ENCODE measurements at places on chromosomes 4 and X.

DNA sequence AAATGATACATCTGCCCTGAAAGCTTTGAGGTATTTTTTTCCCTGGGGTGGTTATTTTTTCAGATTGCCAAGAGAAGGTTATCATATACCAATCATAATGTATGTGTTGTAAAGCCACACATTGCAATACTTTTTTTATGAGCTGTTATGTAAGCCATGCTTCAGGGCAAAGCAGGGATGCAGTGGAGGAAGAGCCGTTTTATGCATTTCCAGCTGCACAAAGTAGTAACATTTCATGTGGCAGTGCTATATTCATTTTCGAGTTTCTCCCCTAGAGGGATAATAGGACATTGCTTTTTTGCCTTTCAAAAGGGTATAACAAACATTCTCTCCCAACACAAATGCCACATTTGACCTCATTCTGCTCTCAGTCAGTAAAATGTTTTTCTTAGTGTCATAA, 68.5 kb downstream of the GALNT7 start:
- DNase-seq = no peak

DNA sequence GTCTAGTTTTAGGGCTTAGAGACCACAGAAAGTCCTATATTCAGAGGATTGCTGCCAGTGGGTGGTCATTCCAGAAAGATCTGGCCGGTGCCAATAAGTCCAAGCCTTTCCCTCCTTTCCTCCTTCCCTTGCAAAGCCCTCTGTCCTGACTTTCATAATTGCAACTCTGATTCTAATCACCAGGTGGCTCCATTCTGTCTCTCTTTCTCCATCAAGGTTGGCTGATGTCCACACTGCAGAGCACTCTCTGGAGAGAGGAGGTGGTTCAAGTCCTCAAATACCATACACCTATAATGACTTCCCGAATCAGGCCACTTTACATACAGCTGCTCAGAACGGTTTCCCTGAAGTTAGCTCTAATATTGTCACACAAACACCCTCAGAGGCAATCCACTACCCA, 22.4 kb upstream of the ARMCX4 start:
- peak; percentile 0 for DNase-seq

- no peak for DNase-seq
Measured at GRCh38 chr4:172708184-172708583, 460.4 kb upstream of the GALNT7 start.

DNA sequence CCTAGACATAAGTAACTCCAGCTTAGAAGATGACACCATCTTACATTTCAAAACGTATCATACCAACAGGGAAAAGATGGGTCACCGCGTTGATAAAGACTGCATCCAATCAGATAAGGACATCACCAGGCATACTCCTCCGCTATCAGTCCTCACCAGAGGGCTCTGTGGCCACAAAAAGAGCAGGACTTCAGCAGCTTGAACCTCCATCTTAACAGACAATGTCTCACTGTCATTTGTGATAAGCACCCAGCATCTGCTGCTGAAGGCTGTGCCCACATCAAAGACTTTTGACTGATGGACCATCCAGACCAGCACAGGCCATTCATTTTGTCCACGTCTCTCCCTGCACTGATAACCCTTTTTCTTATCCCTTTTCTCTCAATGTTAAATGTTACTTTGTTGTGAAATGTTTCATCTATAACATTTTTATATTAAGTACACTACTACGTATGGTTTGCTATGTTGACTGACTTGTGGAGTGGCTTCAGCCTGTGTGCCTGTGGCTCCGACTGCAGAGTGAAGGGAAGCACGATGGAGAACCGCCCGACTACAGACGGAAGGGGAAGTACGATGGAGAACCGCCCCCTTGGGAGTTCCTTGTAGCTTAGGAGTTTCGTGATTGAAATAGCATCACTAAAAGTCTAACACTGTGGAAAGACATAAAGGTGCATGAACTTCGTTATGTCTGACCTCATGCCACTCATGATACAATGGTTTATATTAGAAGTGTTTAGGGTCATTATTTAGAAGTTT, 595.4 kb upstream of the AGA start:
- no peak for DNase-seq

DNA sequence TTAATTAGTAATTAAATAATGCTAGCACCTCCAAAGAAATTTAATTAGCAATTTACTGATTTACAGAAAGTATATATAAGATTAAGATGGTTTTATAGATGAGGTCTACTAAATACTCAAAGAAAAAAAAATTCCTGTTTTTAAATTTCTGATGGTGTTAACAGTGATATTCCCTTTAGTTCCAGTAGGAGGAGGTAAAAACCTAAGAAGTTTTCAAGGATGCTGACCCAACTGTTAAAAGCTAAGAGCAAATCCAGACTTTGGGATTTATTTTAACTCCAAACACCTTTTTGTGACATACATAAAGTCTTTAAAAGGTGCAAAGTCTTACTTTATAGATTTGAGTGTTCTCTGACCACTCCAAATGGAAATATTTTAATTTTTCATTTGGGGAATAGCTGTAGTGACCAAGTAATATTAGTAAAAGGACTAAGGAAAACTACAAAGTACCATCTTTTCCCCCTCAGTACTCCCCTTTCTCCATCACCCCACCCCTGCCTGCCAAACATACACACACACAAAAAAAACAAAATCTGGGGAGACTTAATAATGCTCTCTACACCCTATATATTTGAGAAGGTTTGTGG, 34.2 kb upstream of the CSN1S1 start:
- DNase-seq = no peak

DNA sequence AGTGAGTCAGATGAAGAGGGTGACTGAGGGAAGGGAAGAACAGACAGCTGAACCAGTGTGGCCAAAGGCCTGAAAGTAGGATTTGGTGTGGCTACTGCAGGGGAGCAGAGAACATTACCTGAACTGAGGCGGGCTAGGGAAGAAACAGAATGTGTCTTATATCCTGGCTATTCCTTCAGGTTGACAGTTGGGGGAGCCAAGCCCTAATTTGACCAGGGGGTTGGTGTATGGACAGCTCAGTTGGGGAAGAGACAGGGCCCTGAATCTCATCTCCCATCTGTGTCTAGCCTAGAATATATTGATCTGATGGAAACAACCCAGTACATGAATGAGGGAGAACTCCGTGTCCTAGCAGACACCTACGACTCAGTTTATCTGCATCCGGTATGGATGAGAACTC, 4.2 kb downstream of the HDAC6 start:
- no peak for DNase-seq

DNA sequence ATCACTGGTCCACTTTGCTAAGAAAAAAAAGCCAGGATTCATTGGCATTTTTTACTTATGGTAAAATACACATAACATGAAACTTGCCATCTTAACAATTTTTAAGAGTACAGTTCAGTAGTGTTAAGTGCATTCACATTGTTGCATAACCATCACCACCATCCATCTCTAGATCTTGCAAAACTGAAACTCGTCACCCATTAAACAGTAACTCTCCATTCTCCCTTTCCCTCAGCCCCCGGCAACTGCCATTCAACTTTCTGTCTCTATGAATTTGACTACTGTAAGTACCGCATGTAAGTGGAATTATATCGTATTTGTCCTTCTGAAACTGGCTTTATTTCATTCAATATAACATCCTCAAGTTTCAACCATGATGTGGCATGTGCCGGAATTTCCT, 56.3 kb upstream of the LNX1 start:
- DNase-seq = no peak

GRCh38 chr4:155530290-155530689, 136.4 kb upstream of the GUCY1A1 start:
- DNase-seq = no peak

DNA sequence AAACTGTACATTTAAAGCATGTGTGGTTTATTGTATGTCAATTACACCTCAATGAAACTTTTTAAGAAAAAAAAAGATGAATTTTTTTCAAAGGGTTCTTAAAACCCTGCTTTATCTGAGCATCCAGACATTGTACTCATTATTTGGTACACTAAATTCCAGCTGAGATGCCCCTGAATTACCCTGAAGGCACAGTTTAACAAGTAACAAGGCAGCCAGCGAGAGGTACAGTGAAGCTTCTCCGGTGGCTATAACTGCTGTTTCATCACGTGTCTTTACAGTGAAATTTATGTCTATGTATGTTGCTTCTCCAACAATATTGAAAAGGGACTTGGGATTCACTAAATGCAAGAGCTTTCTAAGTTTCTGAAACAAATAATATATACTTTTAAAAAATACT, 15.8 kb downstream of the SLC7A11 start:
- DNase-seq = no peak

DNA sequence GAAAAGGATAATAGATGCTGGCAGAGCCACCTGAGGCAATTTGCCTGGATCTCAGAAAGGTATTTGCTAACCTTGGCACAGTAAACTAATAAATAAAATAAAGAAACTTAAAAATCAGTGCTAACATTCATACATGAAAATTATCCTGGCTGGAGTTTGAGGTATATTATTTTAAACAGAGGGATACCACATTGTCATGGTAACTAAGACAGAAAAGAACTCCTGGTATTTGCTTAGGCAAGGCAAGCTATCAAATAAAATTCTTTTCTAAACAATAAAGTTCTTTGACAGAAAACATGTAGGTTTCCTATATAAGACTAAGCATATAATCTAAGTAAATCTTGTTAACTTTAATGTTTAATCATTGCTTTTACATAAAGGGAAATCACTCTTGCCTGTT, 218.8 kb downstream of the MAGEB17 start:
- DNase-seq = no peak

DNA sequence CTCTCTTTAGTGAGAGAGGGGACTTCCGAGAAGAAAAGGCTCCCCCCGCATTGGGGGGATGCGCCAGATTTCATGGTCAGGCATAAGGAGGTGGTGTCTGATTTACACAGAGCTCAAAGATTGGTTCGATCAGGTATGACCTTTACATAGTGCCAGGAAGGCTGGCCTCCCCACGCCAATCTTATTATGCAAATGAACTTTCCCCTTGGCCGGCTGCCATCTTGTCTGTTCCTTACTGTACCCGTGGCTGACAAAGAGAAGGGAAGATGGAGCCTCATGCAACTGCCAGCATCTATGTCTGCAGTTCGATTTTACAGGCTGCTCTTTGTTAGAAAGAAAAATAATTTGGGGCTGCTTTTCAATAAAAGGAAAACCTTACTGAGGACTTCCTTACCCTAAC, 197.2 kb downstream of the GPM6A start:
- DNase-seq = no peak

- DNase-seq = no peak
Measured at GRCh38 chrX:123455693-123456092, 271.6 kb downstream of the GRIA3 start.

- no peak for DNase-seq
Measured at GRCh38 chr4:26964994-26965393, 104.4 kb downstream of the STIM2 start.

DNA sequence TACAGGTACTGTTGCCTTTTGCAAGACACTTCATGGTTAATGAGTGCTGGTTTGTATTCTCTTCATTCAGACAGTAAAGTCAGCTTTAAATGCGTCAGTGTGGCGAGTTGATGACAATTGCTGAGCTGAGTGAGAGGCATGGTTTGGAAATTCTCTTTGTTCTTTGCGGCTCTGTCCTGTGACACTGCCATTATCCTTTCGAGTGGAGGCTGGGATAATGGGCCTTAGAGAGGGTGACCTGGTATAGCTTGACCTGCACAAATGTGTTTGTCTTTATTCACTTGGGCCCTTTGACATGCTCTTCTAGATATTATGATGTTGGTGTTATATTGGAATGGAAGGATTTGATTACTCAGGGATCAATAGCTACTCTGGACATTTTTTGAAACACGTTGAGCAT, 208.5 kb upstream of the FAT1 start:
- no peak for DNase-seq

- no peak for DNase-seq
Measured at GRCh38 chrX:103847174-103847870, 15.3 kb upstream of the RAB9B start.

DNA sequence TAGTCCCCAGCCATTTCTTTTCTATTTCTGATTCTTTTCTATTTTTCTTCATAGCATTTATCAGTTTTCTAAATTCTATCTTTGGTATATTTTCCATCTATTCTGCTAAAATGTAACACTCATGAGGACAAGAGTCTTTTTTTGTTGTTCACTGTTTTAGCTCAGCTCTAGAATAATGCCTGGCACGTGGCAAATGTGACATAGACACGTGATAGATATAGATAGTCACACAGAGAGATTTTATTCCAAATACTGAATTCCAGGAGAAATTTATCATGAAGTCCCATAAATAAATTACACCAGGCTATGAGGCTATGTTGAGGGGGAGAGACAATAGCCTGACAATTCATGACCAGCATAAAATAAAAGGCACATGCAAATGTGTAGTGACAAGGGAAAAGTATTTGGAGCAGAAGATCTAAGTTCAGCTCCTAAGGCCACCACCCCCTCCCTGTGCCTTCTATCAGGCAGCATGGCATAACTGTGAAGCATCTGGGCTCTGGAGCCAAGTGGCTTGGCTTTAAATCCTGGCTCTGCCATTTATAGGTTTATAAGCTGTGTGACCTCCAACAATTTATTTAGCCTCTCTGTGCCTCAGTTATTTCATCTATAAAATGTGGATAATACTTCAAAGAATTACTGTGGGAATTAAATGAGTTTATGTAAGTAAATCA, 25.7 kb upstream of the PPARGC1A start:
- DNase-seq = no peak

GRCh38 chrX:119990556-119991004, 47.0 kb upstream of the NKAP start:
- DNase-seq = no peak

DNA sequence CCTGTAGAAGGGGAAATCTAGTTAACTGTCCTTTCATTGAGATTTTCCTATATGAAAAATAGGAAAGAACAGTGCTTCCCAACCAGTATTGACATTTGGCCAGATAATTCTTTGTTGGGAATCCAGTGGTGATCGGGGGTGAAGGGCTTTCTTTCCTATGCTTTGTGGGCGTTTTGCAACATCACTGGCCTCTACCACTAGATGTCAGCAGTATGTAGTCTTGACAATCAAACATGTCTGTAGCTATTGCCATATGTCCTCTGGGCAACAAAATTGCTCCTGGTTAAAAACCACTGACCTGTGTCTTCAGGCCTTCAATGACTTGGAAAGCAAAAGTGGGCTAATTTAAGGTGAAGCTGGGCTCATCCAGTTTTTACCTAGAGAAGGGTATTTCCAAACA, 658.5 kb downstream of the DACH2 start:
- DNase-seq = no peak

GRCh38 chrX:3299636-3300035, 46.8 kb downstream of the MXRA5 start:
- DNase-seq = no peak

GRCh38 chr4:15704129-15704528, 1.3 kb downstream of the BST1 start:
- DNase-seq = no peak

DNA sequence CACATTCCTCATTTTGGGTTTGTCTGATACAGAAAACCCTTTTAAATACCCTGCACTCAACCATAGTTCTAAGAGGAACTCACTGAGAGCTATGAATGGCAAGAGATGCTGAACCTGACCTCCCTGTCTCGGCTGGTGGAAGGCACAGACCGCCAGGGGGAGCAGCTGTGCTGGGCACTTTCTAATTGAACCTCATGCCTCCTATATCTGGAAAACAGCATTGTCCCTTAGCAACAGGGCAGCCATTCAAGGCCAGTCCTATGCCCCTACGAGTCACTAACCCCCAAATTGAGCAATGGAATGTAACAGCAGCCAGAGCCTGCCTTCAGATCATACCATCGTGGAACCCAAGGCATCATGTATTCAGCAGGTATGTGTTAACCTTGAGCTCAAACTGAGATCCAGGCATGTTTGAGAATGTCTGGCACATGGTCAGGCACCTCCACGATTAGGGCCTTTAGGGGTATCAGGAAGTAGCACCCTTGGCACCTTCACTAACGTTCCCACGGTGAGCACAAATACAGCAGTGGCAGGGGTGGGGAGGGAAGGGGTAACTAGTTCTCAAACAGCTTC, 5.1 kb downstream of the USP27X start:
- DNase-seq = peak; percentile 41
